ENCODE measurements at places on chromosomes 2 and 18.

- DNase-seq, result no peak
Observed at GRCh38 chr2:55141572-55142413, 90.3 kb downstream of the CLHC1 start.

- DNase-seq, result no peak
Observed at GRCh38 chr2:58541511-58541910, 300.4 kb upstream of the FANCL start.

- DNase-seq, result no peak
Observed at GRCh38 chr2:51079945-51080344, 48.0 kb upstream of the NRXN1 start.

DNA sequence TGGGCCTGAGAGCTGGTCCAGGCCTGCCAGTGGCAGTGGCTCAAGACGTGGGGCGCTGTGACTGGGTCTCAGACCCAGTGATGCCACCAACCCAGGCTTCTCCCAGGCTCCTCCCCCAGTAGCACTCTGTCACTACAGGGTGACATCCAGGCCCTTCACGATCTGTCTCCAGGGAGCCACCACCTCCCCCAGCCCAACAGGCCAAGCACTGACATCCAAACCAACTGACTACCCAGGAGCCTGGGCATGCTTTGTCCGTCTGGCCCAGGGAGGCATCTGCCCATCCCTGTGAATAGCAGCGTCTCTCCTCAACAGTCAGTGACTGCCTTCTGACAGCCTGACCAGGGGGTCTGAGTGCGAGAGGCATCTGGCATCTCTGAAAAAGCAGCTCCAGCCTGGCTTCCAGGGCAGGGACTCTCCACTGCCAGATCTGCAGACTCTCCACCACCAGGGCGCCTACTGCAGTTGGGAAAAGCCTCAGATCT, 13.0 kb downstream of the TEX44 start:
- peak; percentile 54 for DNase-seq

- DNase-seq, result no peak
Observed at GRCh38 chr2:134073023-134073422, 180.8 kb upstream of the MGAT5 start.

DNA sequence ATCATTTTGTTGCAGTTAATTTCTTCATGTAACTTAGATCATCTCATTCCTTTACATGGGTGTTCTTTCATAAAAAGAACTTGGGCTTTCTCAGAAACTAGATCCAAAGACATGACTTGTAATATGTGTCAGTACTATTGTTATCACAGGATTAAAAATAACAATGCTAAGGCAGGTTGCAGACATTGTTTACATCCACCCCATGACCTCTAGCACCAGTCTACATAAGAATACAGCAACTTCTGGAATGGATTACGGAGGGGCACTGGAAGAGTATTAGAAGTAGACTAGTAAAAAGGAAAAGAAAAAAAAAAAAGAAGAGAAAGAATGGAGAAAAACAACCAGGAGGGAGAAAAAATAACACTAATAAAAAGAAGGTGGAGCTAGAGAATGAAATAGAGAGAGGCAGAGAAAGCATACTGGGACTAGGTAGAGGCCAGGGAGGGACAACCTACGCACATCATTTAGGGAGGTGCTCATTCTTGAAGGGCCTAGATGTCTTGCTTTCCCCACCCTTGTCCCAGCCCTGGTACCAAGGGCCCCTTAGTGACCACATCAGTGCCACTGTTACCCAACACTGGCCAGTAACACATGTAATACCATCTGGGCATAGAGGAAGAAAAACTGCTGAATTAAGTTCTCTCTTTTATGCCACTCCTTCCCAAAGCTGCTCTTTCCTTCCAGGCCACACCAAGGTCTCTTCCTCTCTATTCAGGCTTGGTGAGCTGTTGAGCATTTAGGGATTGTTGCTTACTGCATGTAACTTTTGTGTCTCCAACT, 70.6 kb upstream of the KLF7 start:
- no peak for DNase-seq

DNA sequence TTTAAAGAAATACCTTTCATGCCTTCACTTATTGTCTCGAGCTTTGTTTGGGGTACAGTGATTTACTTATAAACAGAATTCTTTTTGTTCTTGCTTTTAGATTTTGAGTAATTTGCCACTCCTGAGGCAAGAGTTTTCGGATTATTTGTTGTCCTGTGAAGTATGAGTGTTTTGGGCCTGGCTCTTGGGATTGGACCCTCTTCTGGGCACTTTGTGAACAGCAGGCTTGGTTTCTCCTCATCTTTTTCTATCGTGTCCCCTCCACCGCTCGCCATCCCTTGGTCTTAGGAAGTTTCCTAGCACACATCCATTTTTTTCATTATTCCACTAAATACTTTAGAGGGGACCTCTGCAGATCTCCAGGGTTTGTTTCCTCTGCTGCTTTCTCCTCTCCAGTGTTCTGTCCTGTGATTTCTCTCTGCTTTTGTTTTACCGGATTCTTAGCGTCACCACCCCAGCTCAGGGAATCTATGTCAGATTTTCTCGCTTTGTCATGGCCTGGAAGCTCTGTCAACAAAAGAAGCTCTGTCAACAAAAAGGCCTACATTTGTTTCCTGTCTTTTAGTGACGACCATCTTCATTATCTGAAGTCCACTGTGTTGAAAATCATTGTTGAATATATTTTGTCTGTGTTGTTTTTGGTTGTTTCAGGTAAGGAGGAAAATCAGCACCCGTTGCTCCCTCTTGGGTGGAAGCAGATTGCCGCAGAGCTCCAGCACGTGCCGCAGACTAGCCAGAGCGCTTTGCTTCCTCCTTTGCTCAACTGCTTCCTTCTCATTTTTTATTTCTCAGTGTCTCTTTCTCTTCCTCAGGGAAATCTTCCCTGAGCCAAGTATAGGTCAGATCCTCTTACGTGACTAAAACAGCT, 27.8 kb downstream of the ANKRD62 start:
- no peak for DNase-seq

GRCh38 chr18:2985628-2986027, 27.3 kb downstream of the LPIN2 start:
- DNase-seq, result no peak

DNA sequence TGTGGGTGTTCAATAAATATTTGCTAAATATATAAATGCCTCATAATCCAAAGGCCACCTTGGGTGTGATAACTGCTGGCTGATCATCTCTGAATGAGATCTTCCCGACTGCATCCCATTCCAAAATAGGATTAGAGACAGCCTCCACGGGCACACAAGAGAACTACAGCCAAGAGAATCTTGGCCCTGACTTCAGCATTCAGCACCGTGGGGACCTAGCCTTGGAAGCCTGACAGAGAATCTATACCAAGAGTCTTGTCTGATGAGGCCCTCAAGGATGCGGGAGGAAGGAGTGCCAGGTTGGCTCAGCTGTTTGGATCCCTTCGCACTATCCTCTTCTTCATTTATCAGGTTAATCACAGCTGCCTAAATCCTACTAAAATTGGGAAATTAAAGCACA, 85.8 kb downstream of the RBM43 start:
- no peak for DNase-seq

DNA sequence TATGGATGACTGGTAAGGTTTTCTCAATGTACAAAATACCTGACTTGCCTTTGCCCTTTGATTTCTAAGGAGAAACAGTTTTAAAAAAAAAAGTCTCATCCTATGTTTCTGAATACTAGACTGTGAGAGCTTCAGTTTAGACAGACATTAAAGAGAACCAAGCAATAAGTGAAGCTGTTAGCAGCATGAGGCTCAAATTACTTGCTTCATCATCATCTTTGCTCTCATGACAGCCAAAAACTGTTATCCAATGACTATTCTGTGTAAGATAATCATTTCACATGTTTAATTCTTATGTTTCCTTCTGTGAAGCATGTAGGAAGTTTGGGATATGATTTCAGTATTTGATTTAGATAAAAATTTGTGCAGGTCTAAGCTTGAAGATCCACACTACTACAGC, 129.2 kb downstream of the COMMD1 start:
- DNase-seq, result no peak

DNA sequence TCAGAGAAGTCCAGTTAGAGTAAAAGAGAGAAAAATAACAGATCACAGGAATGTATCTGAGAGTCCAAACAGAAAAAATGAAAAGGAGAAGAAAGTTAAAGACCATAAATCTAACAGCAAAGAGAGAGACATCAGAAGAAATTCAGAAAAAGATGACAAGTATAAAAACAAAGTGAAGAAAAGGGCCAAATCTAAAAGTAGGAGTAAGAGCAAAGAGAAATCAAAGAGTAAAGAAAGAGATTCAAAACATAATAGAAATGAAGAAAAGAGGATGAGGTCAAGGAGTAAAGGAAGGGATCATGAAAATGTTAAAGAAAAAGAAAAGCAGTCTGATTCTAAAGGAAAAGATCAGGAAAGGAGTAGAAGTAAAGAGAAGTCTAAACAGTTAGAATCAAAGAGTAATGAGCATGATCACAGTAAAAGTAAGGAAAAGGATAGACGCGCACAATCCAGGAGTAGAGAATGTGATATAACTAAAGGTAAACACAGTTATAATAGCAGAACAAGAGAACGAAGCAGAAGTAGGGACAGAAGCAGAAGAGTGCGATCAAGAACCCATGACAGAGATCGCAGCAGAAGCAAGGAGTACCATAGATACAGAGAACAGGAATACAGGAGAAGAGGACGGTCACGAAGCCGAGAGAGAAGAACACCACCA, 52.4 kb downstream of the PPIG start:
- no peak for DNase-seq

DNA sequence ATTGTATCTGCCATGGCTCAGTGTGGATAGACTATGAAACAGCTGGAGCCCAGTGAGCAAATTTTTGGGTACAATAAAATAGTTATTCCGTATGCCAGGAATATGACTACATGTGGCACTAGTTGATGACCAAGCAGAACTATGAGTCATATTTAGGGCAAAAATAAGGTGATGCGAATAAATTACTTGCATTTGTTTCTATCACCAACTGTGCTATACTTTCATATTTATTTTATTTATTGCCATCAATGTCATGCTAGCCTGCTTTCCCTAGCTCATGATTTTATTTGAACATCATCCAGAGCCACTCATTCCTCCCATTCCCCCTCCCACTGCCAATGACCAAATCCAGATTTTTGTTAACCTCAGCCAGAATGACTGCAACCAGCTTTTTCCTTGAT, 13.3 kb upstream of the FAP start:
- no peak for DNase-seq

DNA sequence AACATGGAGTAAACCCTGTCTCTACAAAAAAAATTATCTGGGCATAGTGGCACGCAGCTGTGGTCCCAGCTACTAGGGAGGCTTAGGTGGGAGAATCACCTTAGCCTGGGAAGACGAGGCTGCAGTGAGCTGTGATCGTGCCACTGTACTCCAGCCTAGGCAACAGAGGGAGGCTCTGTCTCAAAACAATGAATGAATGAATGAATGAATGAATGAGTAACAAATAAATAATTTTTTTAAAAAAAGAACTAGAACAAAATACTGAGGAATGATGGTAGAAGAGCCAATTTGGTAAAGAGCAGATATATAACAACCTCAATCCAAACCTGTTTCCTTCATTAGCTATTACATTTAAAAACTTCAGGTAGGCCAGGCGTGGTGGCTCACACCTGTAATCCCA, 60.1 kb downstream of the STRN start:
- no peak for DNase-seq

GRCh38 chr18:10033016-10033399, 119.2 kb downstream of the VAPA start:
- no peak for DNase-seq

GRCh38 chr2:170377500-170378207, 199.7 kb downstream of the MYO3B start:
- no peak for DNase-seq

- no peak for DNase-seq
Observed at GRCh38 chr2:48531141-48531648, 1.2 kb downstream of the STON1 start.

DNA sequence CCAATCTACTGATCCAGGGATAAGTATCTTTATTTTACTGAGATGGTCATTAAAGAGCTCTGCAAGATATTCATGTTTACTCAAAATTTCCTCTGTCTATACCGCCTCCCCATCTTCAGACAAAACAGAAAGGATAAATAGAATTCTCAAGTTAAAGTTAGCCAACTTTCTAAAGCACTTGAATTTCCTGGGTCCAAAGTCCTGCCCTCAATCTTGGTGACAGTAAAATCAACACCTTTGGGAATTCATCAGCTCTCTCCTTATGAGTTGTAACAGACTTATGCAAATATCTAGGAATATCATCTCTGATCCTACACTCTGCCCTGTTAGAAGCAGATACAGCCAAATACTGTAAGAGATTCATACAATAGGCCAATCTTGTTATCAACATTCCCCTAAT, 122.5 kb upstream of the HAAO start:
- DNase-seq, result no peak

DNA sequence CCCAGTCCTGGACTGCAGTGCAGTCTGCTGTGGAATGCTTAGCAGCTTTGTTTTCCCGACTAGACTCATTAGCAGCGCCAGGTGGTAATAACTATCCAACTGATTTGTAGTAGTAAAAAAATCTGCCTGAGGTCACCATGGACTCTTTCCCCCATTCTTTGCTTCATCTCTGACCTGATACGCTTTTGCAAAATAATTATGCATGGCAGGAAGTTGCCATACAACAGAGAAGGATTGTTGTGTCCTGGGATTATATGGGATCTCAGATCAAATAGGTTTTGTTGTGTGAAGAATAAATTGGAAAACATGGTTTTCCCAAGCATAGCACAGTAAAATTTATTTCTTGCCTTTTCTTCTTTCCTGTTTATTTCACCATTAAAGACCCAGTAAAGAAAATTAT, 72.4 kb upstream of the ATP5MC3 start:
- DNase-seq, result no peak

GRCh38 chr2:73043276-73043675, 28.2 kb downstream of the SFXN5 start:
- no peak for DNase-seq

- DNase-seq, result no peak
Observed at GRCh38 chr2:26650713-26651469, 9.7 kb upstream of the CIB4 start.

DNA sequence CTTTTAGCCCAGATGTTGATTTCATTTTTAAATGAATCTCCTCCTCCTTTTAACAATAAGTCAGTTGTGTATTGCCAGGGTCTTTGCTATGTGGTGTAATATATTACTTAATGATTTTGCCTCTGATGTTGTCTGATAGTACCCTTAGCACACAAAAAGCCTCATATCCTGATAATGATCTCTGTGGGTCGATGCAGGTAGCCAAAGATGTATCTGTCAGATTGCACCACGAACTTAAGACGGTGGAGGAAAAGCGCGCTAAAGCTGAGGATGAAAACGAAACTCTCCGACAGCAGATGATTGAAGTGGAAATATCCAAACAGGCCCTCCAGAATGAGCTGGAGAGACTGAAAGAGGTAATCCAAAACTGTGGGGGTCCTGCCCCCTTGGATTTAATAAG, 14.8 kb downstream of the MTCL1 start:
- no peak for DNase-seq

GRCh38 chr2:105761931-105762515, 17.3 kb downstream of the NCK2 start:
- no peak for DNase-seq

Measured in gastrocnemius medialis (tissue), 4 donors.